MCF 10A (cell line): ENCODE measurements at places on chromosomes 13 and 19.

DNA sequence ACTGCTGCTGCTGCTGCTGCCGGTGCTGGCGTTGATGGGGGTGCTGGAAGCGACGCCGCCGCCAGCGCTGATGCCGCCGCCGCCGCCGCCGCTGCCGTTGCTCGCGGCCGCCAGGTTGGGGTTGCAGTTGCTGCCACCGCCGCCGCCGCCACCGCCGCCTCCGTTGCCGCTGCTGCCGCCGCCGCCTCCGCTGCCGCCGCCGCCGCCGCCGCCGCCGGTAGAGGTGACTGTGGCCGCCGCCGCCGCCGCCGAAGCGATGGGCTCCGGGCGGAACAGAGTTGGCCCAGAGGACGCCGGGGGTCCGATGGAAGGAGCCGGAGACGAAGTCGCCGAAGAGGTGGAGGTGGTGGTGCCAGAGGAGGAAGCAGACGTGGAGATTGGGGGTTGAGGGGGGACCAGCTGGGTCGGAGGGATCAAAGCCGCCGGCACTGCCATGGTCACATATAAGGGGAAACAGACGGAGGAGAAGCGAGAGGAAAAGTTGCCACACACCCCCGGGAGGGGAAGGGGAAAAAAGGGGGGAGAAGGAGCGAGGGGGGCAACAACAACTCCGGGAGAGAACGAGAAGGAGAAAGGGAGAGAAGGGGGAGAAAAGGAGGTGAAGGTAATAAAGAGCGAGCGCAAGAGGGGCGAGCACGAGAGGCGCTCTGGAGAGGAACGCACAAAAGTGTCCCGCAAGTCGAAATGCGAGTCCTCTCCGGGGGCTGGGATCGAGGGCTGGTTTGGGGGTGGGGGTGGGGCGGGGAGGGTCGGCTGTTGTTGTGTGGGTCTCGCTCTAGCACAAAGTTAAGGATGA lies 471 bp downstream of the DACH1 start:
- DNase-seq, result no peak

- DNase-seq, result no peak
Observed at GRCh38 chr13:21395953-21396352, 63.1 kb downstream of the ZDHHC20 start.

- DNase-seq, result no peak
Observed at GRCh38 chr13:49954674-49955455, 18.7 kb upstream of the SPRYD7 start.

- DNase-seq, result no peak
Observed at GRCh38 chr19:23932878-23933277, 18.2 kb downstream of the ZNF726 start.

- no peak for DNase-seq
Observed at GRCh38 chr19:53157626-53158025, 1.2 kb downstream of the ZNF347 start.

- DNase-seq, result no peak
Observed at GRCh38 chr13:23655321-23655720, 85.1 kb downstream of the TNFRSF19 start.

GRCh38 chr19:506404-507285 lies 652 bp upstream of the TPGS1 start:
- peak; percentile 100 for DNase-seq

DNA sequence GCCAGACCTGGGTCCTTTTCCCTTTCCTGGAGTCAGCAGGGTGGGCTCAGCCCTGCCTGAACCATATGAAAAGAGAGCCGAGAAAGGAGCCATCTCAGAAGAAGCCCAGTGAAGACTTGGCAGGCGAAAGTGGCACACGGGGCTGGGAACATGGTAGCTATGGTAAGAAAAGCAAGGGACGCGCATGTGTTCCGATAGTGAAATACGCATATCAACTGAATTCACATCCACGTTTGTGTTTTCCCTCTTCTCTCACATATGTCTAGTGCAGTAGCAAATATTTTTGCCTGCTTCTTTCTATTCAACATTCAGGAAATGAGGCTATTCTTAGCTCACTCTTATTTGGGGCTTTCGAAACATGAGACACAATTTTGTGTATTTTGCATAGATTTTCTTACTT lies 54.1 kb upstream of the PEG3 start:
- DNase-seq, result no peak

DNA sequence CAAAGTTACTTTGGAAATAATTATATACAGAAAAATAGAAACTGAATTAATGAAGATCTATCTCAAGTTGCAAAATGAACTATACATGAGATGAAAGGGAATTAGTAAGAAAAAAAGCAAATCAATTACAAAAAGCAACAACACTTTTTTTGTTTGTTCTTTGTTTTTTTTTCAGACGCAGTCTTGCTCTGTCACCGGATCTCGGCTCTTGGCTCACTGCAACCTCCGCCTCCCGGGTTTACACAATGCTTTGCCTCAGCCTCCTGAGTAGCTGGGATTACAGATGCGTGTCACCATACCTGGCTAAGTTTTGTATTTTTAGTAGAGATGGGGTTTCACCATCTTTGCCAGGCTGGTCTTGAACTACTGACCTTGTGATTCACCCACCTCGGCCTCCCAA lies 2.2 kb downstream of the ZNF415 start:
- DNase-seq, result no peak

GRCh38 chr19:28426110-28426729 lies 786.7 kb downstream of the UQCRFS1 start:
- no peak for DNase-seq

DNA sequence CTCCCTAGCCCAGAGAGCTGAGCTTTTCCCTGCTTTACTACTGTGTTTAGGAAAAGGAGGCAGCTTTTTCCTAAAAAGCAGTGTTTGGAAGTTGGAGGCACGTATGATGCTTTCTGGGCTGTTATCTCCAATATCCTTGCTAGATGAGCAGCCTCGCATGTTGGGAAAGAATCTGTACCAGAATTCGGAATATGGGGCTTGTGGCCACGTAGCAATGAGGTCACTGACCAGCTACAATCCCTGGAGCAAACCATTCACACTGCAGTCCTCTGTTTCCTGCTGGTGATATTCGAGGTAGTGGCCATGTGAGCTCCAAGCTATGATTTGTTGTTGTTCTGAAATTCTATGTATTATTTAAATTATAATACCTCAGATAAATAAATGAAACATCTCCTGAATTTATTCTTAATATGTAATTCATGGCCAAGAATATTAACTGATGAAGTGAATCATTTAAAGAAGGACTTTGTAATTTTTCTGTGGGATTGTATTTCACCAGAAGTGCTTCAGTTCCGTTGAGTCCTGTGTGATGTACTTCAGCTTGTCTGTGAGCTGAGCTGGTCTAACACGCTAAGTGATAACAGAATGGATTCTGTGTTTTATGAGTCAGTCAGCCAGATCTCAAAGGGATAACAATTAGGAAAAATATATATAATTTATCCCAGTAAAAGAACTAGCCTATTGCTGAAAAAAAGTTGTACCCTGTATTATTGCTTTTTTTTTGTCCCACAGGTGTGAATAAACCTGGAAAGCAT lies 319.5 kb downstream of the SHISA2 start:
- no peak for DNase-seq

- no peak for DNase-seq
Observed at GRCh38 chr19:23983406-23983805, 68.7 kb downstream of the ZNF726 start.

- DNase-seq, result no peak
Observed at GRCh38 chr13:113099142-113099541, 6.4 kb upstream of the F7 start.

GRCh38 chr13:43298816-43299215 lies 275.4 kb downstream of the DNAJC15 start:
- no peak for DNase-seq

- no peak for DNase-seq
Observed at GRCh38 chr19:1018932-1019615, 1.8 kb downstream of the TMEM259 start.

DNA sequence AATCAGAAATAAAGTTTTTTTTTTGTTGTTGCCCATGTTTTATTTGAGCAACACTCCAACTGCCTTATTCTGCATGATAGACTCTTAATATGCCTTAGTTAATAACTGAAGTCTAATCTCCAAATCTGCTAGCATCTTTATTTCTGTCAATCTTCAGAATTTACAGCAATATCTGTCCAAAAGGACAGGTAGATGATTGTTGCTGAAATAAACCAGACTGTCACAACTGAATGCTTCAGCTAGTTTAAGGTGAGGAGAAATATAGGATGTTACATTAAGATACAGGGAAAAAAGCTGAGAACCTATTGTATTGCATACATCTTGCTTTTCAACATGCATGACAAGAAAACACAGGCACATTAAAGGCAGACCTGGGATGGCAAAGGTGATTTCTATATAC lies 204.3 kb downstream of the SLITRK1 start:
- DNase-seq, result no peak

DNA sequence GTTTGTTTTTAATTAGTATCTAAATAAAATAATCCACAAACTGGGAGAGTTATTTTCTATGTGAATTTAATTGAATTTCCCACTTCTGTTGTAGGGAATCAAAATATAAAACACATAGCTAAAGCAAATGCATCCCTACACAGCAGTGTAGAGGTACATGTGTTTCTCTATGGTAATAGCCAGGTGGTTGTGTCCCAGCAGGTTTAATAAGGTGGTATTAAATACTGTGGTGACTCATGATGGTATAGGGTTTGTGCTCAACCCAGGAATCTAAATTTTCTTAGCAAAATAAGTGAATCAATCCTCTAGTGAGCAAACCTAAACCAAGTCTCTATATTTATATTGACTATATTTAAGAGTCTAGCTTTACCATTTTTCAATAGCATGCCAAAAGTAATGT lies 30.0 kb downstream of the PCDH9 start:
- no peak for DNase-seq

GRCh38 chr19:1261798-1262622 lies 7.1 kb upstream of the CIRBP start:
- peak; percentile 90 for DNase-seq

DNA sequence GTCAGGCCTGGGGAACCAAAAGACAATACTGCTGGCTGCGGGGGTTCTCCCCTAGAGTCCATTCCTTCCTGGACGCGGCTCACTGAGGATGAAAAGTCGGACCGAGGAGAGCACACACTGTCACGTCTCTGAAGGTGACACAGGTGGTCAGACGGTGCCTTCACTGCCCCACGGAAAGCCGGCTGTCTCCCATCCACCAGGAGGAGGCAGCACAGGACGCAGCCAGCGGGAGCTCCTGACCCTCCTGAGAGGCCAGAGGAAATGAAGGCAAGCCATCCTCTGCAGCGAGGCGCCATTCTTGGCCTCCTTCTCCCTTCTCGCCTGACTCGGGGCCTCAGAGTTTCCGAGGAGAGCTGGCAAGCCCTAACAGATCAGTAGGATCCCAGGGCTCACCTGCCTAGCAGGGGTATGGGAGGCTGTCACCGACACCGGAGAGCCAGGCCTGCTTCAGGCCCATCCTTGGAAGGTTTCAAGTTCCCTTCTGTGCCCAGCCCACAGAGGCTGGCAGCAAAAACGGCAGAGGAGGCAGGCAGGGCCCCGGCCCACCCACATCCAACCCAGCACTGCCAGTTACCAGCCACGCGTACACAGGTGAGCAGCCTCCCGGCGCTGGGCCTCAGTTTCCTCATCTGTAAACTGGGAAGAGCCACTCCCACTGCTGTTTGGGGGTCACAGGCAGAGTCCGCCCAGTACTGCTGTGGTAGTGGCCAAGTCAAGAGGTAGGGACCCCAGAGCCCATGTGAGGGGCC lies 4.5 kb downstream of the REXO1 start:
- no peak for DNase-seq

DNA sequence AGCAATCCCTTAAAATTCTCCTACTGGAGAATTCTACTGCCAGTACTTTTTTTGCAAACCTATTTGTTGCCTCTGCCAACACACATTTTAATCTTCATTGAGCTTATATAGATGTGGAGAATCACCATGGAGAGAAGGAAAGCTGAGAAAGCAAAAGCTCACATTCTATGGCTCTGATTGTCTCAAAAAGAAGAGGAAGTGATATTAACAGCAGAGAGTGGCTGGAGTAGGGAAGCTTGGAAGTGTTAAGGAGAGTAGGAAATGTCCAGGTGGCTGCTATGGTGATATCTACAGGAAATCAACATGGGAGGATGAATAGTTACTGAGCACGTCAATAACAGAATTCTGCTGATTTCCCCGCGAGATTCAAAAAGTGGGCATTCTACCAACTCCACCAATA lies 78.8 kb upstream of the TDRD3 start:
- no peak for DNase-seq

- DNase-seq, result no peak
Observed at GRCh38 chr13:78655007-78655406, 3.9 kb downstream of the OBI1 start.

DNA sequence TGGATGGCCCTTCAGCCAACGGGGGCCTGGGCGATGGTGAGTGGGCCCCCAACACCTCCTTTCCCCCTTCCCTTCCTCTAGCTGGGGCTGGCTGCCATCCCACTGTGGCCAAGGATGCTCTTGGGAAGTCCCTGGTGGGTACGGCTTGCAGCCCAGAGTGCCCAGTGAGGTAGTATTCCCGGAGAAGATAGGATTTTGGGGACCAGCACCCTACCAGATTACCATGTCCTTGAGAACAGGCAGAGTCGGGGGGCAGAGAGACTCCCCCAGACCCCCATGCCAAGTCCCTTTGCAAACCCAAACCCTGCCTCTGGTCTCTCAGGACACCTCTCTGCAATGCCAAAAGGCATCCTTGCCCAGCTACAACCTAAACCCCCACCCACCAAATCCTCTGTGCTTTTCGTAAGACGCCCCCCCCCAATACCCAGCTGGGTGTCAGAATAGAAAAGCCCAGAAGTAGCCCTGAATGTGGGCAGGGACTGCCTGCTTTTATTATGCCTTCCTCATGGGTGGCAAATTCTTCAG lies 1.7 kb downstream of the HIF3A start:
- DNase-seq, result no peak

DNA sequence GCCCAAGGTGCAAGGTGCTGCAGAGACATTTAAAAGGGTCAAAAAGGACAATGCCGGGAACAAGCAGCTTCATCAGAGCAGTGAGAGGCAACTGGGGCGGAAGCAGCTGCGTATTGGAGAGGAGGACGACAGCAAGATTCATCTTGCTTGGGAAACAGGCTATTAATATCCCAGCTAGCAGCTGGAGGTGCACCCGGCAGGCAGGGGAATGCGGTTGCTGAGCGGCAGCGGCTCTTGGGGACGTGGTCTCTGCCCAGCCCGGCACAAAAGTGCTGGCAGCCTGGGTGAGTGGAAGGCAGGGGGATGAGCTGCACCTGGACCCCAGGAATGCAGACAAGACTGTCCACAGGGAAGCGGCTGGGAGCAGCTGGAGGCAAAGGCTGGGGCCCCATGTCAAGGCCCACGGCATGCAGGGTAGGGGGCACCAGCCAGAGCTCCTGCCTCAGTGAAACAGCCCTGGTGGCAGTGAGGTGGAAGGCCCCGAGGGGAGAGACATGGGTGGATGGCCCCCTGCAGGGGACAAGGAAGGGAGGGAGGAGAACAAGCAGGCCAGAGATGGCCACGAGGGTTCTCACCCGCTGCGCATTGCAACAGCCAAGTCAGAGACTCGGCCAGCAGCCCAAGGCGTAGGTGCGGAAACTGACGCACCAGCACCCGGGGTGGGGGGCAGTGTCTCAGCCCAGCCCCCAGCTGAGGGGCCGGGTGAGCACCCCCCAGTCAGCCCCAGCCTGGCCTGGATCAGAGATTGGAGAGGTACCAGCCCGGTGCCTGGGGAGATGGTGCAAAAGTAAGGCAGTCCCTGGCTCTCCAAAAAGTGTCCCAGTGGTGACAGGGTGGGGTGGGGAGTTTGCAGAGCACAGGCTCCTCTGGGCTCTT lies 34.4 kb downstream of the PEPD start:
- DNase-seq, result no peak

GRCh38 chr19:40213882-40214570 lies 4.2 kb downstream of the TTC9B start:
- DNase-seq, result no peak
